Activated CD4-positive, alpha-beta T cell treated with anti-CD3 and anti-CD28 coated beads, Interleukin-2, amount 10 ng/mL, durations not matched to agents 7 days and 5 days (primary cell): ENCODE measurements at places on chromosomes 1 and 21. TPM values are rescaled to one million over a fixed set of nuclear protein-coding genes. Genes with fewer than 3 reads are reported as not detected.

DNA sequence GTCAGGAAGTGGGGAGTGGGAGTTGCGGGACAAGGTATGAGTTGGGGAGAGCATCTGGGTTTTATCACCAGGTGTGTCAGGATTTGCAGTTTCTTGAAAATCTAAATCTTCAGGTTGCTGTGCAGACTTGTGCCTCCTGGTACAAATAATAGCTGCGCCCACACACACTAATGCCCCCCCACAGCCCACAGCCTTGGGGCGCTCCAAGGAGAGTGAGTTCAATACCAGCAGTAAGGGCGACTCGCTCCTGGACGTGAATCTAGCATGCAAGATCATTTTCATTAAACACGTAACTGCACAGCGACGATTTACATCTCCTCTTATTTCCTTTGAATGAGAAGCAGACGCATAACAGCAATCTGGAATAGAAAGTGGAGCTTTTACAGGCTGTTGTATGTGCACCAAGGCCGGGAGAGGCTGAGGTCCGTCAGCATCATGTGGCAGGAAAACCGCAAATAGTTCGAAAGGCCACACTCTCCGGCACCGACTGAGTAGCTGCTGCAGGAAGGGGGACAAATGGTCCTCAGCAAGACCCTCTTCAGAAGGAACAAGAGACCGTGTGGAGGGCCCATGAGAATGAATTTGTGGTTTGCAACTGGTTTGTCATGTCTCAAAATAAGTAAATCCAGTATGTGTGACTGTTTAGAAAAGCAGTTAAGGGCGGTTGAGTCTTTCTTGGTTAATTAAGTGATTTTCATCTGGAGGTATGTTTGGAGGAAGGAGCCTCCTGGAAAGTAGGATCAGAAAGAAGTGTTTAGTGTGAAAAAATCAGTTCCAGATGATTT, 439.5 kb downstream of the SMYD3 start:
- H3K4me1 ChIP-seq, result peaks cover 7% of the 10 kb centered on the region
- H3K27ac ChIP-seq, result no peak overlapping the region
- DNase-seq, result no peak
- H3K27me3 ChIP-seq, result no peaks in the 10 kb centered on the region
- no peak overlapping the region for H3K4me3 ChIP-seq

DNA sequence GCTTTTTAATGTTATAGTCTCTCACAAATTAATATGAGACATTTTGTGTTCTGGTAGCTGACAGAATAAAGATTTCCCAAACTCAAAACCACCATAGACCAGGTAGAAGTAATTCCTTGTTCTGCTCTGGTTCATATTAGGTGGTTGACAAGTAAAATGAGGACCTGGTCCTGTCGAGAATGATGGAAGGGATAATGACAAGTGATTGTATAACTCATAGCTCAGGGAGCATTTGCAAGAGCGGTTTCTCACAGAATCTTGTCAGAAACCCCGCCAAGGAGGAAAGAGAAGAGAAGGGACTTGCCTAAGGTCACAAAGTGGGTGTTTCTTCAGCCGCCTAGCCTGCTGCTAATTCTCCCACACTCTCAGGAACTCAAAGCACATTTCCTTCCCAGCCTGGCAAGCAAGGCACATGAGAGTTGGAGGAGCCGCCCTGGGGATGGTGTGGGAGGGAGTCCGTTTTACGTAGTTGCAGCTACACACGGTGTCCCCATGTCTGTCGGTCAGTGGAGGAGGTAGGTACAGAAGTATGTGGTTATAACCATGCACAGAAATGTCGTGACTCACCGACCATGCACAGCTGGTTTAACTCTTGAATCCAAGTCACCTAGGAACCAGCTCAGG, 46.5 kb downstream of the SAMD13 start:
- H3K4me1 ChIP-seq, result no peaks in the 10 kb centered on the region
- H3K4me3 ChIP-seq, result no peak overlapping the region
- DNase-seq, result no peak
- H3K27me3 ChIP-seq, result no peaks in the 10 kb centered on the region

GRCh38 chr1:235995511-235995910, 69.4 kb downstream of the NID1 start:
- peaks cover 47% of the 10 kb centered on the region for H3K4me1 ChIP-seq
- H3K4me3 ChIP-seq, result no peak overlapping the region
- peak overlapping the region; percentile 34 for H3K27ac ChIP-seq

DNA sequence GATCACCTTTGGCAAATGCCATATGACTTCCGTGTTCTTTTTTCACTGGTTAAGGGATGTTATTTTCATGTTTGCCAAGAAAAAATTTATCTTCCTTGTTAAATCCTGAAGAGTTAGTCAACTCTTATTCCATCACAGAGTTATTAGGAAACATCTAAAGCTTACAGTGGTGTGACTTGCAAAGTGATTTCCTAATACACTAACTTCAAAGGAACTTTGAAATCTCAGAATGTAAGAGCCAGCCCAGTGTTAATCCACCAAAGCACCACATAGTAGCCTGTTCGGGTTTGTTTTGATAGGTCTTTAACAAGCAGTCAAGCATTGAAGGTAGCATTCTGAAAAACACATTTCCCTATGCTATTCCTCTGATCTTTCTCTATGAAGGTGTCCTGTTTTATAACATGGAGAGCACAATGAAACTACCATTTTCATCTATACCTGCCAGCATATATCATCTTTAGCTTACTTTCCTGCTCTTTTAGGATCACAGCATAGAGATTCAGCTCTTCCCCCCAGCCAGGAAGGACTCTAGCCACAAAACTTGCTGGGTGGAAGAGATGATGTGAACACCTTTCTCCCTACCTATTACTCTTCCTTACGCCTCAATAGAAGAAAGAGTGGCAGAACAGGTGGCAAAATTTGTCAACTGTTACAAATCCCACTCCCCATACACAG, 82.4 kb upstream of the MAGI3 start:
- DNase-seq, result no peak
- no peaks in the 10 kb centered on the region for H3K36me3 ChIP-seq
- H3K4me1 ChIP-seq, result peaks cover 9% of the 10 kb centered on the region

- no peak for DNase-seq
- H3K27ac ChIP-seq, result no peak overlapping the region
- no peak overlapping the region for H3K4me3 ChIP-seq
- no peaks in the 10 kb centered on the region for H3K4me1 ChIP-seq
These were observed 10.1 kb upstream of the PROK1 start for GRCh38 chr1:110440877-110441276.

- peaks cover 67% of the 10 kb centered on the region for H3K27me3 ChIP-seq
- no peaks in the 10 kb centered on the region for H3K36me3 ChIP-seq
- peaks cover 33% of the 10 kb centered on the region for H3K4me1 ChIP-seq
- no peak overlapping the region for H3K4me3 ChIP-seq
- H3K27ac ChIP-seq, result no peak overlapping the region
These were observed 3.2 kb upstream of the TAL1 start for GRCh38 chr1:47235241-47235681.

DNA sequence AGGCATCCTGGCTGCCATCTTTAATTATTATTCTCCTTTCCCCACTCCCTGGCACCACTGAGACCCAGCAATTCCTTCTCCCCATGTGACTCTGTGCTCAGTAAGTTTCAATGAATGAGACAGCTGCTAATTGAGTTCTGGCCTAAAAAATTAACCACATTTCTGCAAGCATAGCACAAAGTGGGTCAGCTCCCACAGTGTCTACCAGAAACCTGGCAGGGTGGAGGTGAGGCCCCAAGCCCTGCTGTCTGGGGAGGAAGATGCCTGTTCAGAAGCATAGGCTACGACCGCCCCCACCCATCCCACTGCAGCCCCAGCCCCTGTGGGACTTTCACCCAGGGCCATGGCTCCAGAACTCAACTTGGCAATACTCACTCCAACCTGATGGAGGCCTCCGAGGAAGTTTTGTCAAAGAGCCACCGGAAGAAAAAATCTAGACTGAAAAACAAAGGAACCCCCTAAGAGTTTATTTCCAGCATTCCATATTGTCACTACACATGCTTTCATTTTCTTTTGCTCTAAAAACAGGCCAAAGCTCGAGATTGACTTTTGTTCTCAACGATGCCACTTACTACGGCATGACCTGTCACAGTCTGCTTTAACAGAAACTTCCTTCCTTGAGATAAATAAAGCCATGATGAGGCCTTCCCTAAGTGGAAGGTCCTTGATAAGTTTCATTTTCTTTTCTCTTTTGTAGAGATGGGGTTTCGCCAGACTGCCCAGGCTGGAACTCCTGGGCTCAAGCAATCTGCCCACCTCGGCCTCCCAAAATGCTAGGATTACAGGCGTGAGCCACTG, 26.5 kb downstream of the TMEM63A start:
- peaks cover 81% of the 10 kb centered on the region for H3K36me3 ChIP-seq
- no peak overlapping the region for H3K4me3 ChIP-seq
- no peak overlapping the region for H3K27ac ChIP-seq
- H3K27me3 ChIP-seq, result no peaks in the 10 kb centered on the region

DNA sequence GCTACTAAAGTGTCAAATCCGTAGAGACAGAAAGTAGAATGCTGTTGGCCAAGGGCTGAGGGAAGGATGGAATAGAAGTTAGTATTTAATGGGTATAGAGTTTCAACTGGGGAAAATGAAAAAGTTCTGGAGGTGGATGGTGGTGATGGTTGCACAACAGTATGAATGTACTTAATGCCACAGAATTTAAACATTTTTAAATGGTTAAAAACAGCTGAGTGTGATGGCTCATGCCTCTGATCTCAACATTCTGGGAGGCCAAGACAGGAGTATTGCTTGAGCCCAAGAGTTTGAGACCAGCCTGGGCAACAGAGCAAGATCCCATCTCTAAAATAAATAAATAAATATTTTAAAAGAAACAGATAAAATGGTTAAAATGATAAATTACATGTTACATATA, 44.5 kb downstream of the PIK3R3 start:
- no peaks in the 10 kb centered on the region for H3K4me1 ChIP-seq
- H3K36me3 ChIP-seq, result no peaks in the 10 kb centered on the region
- peaks cover 5% of the 10 kb centered on the region for H3K27me3 ChIP-seq
- no peak for DNase-seq
- no peak overlapping the region for H3K4me3 ChIP-seq
- no peak overlapping the region for H3K27ac ChIP-seq

The ADGRB2 gene
- total RNA-seq, result 0.31 TPM

The LYPD8 gene
- not detected for total RNA-seq

GRCh38 chr1:177913762-177914540, 55.9 kb downstream of the SEC16B start:
- H3K4me1 ChIP-seq, result no peaks in the 10 kb centered on the region
- no peak overlapping the region for H3K27ac ChIP-seq
- no peak overlapping the region for H3K4me3 ChIP-seq
- no peak for DNase-seq

GRCh38 chr1:213685992-213686582, 301.7 kb upstream of the PROX1 start:
- no peaks in the 10 kb centered on the region for H3K36me3 ChIP-seq
- no peak overlapping the region for H3K4me3 ChIP-seq
- H3K27me3 ChIP-seq, result no peaks in the 10 kb centered on the region
- no peak overlapping the region for H3K27ac ChIP-seq

DNA sequence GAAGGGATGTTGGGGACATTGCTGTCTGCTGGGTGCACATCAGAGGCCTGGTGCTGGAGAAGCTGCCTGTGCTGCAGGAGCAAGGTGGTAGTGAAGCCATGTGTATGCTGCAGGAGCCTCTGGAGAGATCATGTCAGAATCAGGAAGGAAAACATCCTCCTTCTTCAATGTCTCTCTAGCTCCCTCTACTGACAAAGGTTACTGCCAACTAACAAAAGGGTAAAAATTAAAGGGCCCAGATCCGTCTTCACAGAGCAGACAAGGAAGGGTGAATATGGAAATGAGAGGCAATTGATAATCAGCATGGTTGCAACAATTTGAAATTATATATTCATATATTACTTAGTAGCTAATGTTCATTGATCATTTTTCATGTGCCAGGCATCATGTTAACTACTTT, 32.2 kb downstream of the FAM177B start:
- peaks cover 26% of the 10 kb centered on the region for H3K4me1 ChIP-seq
- H3K27ac ChIP-seq, result no peak overlapping the region
- no peak for DNase-seq
- H3K4me3 ChIP-seq, result no peak overlapping the region
- H3K27me3 ChIP-seq, result peaks cover 3% of the 10 kb centered on the region
- H3K36me3 ChIP-seq, result peaks cover 10% of the 10 kb centered on the region

The LCE3D gene
- not detected for total RNA-seq

DNA sequence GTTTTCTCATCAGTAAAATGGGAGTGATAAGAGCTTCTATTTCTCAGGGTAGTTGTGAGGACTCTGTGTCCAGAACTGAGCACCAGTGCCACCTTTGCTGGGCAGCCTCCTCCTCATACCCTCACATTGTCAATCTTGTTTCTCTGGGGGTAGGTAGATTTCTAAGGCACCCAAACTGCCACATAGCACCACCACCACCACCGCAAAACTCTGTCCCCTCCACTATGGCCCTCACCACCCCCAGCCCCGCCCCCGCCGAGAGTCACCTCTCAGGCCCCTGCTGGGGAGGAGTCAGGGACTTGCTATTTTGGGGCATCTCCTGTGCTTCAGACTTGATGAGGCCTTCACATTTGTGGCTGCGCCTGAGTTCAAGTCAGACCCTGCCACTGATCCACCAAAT, 549.2 kb downstream of the PTPRU start:
- no peak for DNase-seq
- H3K36me3 ChIP-seq, result no peaks in the 10 kb centered on the region
- H3K27ac ChIP-seq, result no peak overlapping the region

DNA sequence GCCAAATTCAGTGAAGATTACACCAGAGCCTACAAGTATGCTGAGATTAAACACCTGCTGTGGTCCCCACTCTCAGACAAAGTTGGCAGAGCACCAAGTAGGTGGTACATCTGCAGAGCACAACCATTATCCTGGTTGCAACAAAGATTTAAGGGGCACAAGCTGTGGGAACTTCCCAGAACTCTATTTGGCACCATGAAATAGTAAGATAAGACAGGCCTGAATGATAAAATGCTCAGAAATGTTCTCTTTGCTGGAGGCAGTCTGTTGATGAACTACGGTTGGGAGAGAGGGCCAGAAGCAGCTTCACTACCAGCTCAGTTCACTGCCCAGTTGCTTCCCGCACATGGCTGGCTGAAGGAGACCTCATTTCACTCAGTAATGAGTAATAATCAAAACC, 19.9 kb downstream of the RPL5 start:
- H3K27me3 ChIP-seq, result no peaks in the 10 kb centered on the region
- H3K4me1 ChIP-seq, result peaks cover 18% of the 10 kb centered on the region
- no peak for DNase-seq

GRCh38 chr1:173161510-173162221, 45.5 kb downstream of the TNFSF4 start:
- peaks cover 7% of the 10 kb centered on the region for H3K4me1 ChIP-seq
- no peak overlapping the region for H3K27ac ChIP-seq
- no peak overlapping the region for H3K4me3 ChIP-seq
- H3K27me3 ChIP-seq, result no peaks in the 10 kb centered on the region
- no peaks in the 10 kb centered on the region for H3K36me3 ChIP-seq

The SPOCD1 gene
- total RNA-seq, result 0.08 TPM
